ENCODE measurements at places on chromosomes 1 and 21.

- no peak for DNase-seq
Measured at GRCh38 chr1:203286161-203286984, 18.9 kb upstream of the BTG2 start.

GRCh38 chr1:43421976-43422750, 31.6 kb downstream of the HYI start:
- DNase-seq, result no peak

GRCh38 chr1:3101124-3101939, 32.3 kb downstream of the PRDM16 start:
- no peak for DNase-seq

GRCh38 chr1:164423136-164423535, 135.8 kb upstream of the PBX1 start:
- no peak for DNase-seq

DNA sequence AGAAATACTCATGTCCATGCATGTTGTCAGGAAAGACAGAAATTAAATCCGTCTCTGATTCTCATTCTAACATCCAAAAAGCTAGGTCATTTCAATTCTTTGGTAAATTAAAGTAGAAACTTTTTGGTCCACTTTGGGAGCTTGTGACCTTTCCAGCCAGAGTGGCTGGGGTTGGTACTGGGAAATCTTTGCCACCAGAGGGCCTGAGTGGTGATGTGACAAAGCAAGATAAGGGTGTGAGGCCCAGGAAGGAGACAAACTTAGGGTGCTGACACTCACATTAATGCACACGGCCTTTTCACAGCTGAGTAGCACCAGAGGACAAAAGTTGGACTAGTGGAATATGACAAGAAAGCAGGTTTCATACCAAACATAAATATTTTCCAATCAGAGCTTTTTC, 144.3 kb downstream of the DNM3 start:
- peak; percentile 22 for DNase-seq

DNA sequence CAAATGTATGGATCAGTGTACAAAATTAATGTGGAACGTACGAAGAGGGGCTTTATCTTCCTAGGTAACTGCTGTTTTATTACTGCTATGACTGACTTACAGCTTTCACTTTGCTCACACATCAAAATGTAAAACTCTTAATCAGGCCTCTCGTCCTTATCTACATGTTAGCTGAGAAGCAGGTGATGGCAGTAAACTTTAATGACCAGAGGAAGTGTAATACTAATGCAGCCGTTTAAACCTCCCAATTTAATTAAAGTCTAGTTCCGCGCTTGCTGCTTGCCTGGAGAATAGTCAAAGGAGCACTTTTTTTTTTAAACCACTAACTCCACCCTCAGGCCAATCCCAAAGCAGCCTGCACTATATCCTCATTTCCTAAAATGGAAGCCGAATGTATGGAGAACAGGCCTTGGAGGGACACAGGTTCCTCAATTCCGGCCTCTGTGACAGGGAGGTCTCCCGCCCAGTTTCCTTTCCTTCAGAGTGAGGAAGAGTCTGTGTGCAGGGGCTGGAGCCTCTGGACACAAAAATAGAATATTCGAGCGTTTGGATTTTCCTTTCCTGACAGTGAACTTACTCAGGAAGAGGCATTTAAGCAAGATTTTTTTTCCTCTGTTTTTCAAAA, 36.7 kb upstream of the RASAL2 start:
- no peak for DNase-seq

DNA sequence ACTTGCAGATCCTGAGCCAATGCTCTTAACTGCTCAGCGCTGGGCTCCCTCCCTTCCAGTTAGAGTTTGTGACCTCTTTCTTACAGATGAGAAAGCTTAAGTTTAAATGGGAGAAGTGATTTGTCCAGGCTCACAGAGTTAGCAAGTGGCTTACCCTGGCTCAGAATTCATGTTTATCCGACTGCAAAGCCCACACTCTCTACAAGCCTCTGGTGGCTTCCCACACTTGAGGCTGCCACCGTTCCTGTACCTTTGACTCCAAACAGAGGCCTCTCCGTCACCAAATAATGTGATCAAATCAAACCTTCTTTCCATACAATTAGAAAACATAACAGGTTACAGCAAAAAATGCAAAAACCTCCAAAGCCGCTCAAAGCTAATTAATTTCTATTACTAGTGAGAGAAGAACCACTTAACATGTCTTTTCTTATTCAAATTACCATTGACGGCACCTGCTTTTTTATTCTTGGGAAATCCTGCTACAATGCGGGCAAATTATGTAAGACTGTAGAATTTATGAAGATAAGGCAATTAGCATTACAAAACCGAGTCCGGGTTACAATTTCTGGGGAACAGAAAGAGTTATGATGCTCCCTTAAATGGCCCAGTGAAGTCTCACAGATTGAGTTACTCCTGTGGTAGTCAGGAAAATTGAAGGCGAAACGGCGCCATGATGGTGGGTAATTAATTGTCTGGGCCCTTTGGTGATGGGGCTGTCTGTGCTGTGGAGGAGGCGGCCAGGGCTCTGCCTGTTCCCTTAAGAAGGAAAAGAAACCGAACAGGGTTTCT, 324.3 kb upstream of the POU3F1 start:
- DNase-seq, result no peak
